ENCODE measurements at places on chromosomes 3 and 15.

DNA sequence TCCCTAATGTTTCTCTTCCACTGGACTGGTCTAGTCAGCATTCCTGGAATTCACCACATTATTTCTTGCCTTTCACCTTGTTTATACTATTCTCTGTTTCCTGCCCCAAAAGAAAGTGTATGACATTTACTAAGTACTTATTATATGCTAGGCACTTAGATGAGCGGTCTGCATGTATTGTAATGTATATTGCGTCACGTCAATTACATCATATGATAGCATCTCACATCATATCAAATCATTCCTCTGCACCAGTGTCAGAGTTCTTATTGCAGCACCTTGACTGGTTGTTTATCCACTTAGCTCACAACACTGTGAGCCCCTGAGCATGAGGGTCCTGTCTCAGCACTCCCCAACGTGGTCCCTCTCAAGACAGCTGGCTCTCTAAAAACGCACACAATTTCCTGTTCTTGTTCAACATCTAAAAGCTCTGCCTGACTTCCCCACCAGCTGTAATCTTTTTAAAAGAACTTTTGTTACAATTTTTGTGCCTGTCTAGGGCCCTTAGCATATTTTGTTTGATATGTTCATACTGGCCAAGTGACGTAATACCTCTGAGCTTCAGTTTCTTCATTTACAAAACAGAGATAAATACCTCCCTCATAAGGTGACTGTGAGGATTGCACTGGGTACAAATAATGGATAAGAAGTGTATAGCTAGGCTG lies 58.8 kb downstream of the ARHGAP31 start:
- no peak for DNase-seq

DNA sequence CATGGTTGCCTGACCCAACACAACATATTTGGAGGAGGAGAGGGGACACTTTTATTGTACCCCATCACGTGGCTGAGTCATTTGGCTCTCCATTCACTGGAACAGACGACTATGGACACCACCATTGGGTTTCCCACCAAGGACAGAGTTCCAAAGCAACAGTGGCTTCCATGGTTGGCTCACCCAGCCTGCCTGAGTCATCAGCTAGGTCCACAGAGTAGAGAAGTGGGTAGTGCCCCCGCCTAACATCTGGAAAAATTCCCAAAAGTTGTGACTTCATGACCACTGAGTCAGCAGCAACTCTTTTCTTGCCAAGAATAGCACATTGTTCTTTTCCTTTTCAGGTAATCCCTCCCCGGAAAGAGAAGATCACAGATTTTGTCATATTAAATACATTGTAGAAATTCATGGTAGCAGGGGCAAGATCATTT lies 3.0 kb upstream of the PPP1R2 start:
- no peak for DNase-seq

DNA sequence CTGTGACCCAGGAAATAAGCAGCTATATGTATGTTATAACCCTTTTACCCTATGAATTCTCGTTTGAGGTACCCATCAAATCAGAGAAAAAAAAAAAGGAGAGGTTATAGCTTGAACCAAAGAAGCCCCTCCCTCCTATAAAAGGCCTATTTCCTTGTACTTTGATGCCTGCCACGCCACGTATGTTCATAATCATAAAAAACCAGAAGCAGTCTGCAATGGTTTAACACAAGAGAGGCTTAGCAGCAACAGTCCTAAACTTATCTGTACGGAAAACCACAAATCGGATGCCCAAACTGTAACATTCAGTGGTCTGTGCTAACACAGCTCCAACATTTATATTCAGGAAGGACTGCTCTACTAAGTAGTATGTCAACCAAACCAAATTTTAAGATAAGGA lies 21.2 kb downstream of the CCR8 start:
- no peak for DNase-seq

GRCh38 chr3:126472277-126473006 lies 3.2 kb downstream of the ZXDC start:
- no peak for DNase-seq

DNA sequence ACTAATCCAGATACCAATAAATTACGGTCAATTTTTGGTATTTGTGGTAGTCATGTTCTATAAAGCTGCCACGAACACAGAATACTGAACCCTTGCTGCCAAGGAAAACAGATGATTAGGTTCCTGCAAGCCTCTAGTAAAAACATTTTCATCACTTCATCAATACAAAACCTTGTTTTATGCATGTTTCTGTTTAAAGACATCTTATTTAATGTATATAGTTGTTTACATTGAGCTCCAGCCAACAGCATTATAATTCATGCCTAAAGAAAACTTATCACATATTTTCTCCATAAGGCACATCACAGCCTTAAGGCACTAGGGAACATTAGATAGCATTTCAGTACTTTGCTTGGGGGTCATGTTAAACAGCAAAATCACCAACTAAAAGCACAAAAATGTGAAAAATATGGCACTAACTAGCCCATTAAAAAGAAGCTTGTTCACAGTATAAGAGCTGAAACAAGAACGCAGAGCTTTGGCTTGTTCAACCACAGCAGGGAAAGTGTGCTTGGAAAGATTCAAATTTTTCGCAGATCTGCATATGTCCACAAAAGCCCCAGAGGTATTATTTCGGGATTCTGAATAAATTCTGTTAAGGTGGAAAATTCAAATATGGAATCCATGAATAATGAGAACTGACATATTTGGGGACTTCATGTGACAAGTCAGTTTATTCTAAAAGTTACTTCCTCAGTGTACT lies 27.7 kb downstream of the POLQ start:
- DNase-seq, result no peak

GRCh38 chr3:22935040-22935439 lies 268.1 kb upstream of the UBE2E2 start:
- DNase-seq, result peak; percentile 44

DNA sequence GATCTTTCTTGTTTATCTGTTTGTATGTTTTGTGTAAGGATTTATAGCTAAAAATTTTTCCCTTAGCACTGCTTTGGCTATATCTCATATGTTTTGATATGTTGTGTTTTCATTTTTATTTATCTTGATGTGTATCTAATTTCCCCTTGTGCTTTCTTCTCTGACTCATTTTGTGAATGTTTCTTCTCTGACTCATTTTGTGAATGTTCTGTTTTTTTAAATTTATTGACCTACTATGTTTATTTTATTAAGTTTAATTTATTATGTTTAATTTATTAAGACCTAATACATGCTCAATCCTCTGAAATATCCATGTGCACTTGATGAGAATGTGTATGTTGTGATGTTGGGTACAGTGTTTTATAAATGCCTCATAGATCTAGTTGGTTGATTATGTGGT lies 793.5 kb upstream of the CADM2 start:
- DNase-seq, result no peak

GRCh38 chr3:46930945-46931403 lies 45.6 kb downstream of the CCDC12 start:
- DNase-seq, result no peak

DNA sequence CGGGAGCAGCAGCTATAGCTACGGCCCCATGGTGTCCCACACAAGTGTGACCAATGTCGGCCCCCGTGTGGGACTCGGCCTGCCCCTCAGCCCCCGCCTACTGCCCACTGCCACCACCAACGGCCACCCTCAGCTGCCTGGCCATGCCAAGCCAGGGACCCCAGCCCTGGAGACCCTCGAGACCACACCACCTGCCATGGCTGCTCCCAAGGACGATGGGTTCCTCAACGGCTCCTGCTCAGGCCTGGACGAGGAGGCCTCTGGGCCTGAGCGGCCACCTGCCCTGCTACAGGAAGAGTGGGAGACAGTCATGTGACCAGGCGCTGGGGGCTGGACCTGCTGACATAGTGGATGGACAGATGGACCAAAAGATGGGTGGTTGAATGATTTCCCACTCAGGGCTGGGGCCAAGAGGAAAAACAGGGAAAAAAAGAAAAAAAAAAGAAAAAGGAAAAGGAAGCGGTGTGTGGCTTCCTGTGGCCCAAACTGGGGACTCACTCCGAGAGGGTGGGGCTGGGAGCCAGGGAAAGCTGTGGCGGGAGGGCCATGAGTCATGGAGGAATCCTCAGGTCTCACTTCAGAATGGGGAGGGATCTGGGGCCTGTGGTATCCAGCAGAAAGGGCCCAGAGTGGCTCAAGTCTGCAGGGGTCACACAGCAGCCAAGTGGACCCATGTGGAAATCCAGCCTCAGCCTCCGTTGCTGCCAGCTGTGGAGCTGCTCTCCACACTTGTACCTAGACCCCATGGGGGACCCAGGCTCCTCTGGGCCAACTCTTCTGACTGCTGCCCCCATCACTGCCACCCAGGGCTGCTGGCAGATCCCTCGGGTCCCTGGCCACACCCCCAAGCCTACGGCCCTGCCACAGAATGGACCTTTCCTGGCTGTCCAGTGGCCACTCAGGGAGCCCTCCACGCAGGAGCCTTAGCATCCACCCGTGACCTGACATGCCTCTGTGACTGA lies 26.1 kb downstream of the PTH1R start:
- peak; percentile 36 for DNase-seq

DNA sequence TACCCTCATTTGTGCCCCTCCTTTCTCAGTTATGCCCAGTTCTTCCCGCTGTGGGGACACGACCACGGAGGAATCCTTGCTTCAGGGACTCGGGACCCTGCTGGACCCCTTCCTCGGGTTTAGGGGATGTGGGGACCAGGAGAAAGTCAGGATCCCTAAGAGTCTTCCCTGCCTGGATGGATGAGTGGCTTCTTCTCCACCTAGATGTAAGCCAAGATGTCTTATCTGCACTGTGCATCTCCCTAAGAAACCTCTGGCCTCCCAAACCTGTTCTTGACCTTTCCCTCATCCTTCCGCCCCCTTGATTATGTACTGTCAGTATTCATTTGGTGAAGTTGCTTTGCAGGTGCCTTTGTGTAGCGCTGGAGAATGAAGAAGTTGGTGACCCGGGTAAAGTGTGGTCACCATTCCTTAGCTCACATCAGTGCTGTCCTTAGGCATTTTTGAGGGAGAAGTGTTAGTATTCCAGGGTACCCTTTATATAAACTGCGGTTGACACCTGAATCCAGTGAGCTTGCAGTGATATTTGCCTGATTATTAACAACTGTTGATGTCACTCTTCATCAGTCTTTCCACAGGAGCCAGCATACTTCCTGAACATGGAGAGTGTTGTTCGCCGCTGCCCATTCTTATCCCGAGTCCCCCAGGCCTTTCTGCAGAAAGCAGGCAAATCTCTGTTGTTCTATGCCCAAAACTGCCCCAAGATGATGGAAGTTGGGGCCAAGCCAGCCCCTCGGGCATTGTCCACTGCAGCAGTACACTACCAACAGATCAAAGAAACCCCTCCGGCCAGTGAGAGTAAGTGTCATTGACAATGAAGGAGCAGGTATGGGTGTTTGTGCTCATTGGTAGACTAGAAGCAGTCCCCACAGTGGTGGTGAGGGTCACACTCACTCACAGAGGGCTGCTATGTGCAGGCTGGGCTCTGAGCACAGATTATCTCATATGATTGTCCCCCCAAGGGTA lies 966 bp downstream of the ALAS1 start:
- no peak for DNase-seq

DNA sequence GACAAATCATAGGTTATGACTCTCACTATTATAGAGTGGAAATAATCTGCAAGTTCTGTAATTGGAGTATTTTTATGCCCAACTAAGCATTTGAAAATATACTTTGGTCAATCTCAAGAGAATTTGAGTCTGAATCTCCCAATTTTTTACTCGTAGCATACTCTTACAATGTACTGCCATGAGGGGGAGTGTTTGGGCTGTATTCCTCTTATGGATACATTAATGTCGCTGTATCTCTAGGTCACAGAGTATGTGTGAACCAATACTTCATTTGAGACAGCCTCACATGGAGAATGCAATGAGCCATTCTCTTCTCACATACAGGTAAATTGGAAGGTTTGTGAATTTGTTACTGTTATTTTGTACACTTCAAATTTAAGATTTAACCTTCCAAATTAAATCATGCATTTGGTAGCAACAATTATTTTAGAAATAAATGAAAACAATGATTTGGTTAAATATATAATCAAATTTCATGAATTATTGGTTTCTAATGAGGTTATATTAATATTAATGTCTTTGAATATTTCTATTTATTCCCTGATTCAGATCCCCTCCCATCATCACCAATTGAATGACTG lies 5.5 kb upstream of the CD200 start:
- no peak for DNase-seq

DNA sequence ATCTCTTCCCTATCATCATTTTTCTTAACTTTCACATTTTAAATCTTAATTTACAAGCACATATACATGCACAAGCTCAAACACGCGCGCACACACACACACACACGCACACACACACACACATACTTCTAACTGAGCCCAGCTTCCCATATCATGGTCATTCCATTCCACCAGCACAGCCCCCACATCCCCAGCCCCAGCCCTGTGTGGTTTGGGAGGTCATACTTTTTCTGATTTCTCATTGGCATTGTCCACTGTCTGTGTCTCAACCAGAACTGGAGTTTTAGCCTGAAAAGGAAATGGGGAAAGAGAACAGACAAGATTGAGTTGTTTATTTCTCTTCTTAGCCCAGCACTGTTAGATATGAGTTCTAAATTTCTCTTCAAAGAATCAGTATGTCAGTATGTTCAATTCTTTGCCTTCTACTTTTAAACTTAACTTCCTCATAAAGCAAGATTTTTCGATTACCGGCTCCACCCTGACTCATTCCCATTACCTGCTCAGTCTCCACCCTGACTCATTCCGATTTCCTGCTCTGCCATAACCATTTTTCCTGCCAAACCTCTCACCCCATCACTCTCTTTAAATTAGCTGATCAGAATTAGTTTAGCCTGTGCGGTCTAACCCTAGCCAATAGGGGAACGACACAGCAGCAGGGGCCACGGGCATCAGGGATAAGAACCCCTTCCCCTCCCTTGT lies 6.4 kb downstream of the IQCF1 start:
- DNase-seq, result no peak

GRCh38 chr3:14784087-14784681 lies 34.6 kb upstream of the FGD5 start:
- DNase-seq, result no peak

DNA sequence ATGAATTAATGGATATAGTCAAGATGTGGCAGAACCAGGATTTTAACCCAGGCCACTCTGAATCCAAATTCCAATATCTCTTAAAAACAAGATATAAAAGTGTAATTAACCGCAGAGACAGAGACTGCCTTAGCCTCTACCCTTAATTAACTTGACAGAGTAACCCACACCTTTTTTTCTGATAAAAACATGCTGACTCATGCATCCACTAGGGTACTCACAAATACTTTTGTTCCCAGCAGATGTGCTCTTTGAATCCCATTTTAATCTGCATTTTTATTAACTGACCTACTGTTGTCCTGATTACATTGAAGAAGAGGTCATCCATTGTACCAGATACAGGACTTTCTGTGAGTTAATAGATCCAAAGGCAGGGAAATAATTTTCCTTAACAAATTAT lies 278.3 kb downstream of the CHL1 start:
- DNase-seq, result no peak

GRCh38 chr3:165852191-165852590 lies 15.0 kb upstream of the BCHE start:
- no peak for DNase-seq
